NCI-H2081 (cell line): ENCODE measurements at places on chromosomes 6 and 20.

GRCh38 chr20:10281911-10282310 is 63.3 kb downstream of the SNAP25 start:
- DNase-seq: no peak

DNA sequence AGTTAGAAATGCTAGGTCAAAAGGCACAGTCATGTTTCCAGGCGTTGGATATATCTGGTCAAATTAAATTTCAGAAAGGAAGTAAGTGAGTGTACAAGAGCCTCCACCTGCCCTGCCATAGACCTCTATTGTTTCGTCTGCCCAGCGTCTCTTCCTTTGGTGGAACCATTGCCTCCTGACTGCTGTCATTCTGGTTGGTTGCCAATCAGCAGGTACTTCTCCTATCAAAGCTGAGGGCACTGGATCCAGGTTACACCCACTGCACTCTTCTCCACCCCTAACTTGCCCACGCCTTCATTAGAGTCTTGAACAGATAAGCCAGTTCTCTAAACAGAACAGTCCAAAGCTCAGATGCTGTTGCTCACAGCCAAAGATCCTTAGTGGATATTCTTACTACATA is 2.6 kb upstream of the WFDC5 start:
- no peak for DNase-seq

GRCh38 chr6:65531533-65531932 is 175.5 kb downstream of the EYS start:
- DNase-seq: no peak

GRCh38 chr6:26382121-26382520 is 787 bp upstream of the BTN2A2 start:
- no peak for DNase-seq

DNA sequence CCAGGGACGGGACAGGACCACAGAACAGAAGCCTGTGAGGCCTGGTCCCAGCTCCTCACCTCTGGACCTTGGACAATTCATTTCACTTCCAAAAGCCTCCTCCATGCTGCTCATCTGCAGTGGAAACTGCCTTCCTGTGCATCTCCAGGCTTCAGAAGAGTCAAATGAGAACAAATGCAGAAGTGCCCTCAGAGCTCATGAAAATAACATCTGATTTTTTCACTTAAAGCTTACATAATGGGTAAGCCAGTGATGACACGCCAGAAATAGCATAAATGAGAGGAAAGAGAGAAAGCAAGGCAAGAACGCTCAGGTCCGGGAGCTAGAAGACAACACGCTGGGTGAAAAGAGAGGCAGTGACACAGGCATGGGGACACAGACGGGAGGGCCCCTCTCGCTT is 7.9 kb downstream of the CNKSR3 start:
- no peak for DNase-seq

GRCh38 chr6:53961679-53962370 is 149.4 kb upstream of the MLIP start:
- no peak for DNase-seq

GRCh38 chr6:81792826-81793225 is 40.3 kb upstream of the TENT5A start:
- no peak for DNase-seq

DNA sequence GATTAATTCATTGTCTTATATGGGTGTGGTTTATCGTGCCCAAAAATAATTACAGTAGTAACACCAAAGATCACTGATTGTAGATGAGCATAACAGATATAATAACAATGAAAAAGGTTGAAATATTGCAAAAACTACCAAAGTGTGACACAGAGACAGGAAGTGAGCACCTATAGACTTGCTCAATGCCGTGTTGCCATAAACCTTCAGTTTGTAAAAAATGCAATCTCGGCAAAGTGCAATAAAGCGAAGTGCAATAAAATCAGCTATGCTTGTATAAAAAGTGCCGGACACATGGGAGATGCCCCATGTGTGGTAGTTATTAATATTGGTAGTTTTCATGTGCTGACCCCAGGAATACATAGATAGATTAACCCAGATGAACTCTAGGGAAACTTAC is 192.6 kb downstream of the NRN1 start:
- no peak for DNase-seq

- DNase-seq: peak; percentile 55
Observed at GRCh38 chr20:62921119-62921687, 5.1 kb downstream of the DIDO1 start.

GRCh38 chr6:33827546-33828451 is 24.0 kb upstream of the MLN start:
- DNase-seq: no peak

DNA sequence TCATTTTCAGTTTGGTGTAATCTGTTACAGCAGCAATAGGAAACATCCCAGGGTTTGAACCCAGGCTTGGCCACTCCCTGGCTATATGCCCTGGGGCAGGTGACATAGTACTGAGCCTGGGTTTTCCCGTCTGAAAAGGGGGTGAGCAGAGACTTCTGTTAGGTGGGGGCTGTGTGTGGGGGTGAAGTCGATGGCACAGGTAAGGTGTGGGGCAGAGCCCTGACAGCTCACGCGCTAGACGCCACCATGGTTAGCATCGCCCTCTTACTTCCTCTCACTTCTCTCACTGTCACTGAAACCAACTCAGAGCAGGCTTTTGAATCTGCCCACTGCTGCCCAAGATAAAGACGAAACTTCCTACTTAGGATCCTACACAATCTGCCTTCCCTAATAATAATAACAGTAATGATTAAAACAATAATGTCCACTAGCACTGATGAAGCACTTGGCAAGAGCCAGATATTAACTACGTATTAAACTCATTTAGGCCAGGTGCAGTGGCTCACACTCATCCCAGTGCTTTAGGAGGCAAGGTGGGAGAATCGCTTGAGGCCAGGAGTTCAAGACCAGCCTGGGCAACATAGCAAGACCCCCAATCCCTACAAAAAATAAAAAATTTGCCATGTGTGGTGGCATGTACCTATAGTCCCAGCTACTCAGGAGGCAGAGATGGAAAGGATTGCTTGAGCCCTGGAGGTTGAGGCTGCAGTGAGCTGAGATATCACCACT is 117.9 kb upstream of the PTPN1 start:
- DNase-seq: no peak

DNA sequence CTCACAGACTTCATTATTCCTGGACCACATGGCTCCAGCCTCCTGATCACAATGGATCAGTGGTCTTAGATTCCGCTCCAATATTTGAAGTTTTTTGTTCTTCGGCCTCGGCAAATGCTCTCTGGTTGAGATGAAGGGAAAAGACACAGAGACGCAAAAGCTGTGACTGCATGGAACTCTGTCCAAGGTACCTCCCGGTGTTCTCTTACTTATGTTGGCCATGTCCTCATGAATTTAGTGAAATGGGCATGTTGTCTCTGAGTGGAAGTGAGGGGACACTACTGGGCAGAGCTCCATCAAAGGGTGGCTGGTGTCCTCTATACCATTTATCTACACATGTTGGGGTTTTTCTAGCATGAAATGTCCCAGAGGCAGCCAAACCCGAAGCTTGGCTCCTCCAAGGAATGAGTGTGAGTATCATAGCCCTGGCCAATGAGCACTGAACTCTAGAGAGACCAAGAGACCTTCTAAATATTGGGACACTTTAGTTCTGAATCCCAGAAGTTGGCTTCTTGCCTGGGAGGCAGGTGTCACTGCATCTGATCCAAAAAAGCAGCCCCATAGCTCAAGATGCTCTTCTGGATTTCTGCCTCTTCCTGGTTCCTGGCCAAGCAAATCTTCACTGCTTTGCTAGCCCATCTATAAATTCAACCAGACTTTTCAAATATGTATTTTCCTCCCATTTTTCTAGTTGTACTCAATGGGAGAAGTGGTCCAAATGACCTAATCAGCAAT is 34.1 kb downstream of the HLA-G start:
- DNase-seq: no peak

- DNase-seq: no peak
Observed at GRCh38 chr20:21272279-21272678, 30.9 kb upstream of the XRN2 start.

- DNase-seq: no peak
Observed at GRCh38 chr20:39532205-39532604, 570.1 kb downstream of the DHX35 start.

DNA sequence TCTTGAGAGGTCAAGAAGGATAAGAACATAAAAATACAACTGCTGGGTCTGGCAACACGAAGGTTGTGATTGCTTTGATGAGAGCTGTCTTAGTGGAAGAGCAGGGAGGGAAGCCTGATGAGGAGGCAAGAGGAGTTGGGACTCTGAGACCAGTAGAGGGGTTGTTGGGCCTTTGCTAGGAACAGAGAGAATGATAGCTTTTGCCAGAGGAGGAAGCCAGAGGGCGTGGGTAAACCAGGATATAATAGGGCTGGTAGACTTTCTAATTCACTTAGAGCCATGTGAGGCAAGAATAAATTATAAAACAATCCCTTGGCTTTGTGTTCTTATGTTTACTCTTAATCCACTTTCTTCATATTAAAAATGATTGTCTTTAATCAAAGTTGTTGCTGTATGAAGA is 78.6 kb downstream of the RCAN2 start:
- DNase-seq: no peak

- no peak for DNase-seq
Observed at GRCh38 chr20:45254383-45255262, at the start of gene SLPI. TSS of gene SLPI (minus strand) at chr20:45254564. CDS start at chr20:45254543, 21 bp downstream.

DNA sequence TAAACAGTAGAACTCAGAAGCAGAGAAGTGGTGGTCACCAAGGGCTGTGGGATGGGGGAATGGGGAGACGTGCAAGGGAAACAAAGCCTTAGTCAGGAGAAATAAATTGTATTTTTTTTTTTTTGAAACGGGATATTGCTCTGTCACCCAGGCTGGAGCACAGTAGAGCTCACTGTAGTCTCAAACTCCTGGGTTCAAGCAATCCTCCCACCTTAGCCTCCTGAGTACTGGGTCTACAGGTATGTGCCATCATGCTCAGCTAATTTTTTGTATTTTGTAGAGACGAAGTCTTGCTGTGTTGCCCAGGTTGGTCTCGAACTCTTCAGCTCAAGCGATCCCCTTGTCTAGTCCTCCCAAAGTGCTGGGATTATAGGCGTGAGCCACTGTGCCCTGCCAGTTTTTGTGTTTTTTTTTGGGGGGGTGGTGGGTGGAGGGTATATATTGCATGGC is 3.4 kb downstream of the HSPA1B start:
- no peak for DNase-seq

- DNase-seq: no peak
Observed at GRCh38 chr20:12014736-12015135, 97.0 kb downstream of the BTBD3 start.

GRCh38 chr6:46584586-46584985 is 68.0 kb downstream of the CYP39A1 start:
- DNase-seq: no peak

DNA sequence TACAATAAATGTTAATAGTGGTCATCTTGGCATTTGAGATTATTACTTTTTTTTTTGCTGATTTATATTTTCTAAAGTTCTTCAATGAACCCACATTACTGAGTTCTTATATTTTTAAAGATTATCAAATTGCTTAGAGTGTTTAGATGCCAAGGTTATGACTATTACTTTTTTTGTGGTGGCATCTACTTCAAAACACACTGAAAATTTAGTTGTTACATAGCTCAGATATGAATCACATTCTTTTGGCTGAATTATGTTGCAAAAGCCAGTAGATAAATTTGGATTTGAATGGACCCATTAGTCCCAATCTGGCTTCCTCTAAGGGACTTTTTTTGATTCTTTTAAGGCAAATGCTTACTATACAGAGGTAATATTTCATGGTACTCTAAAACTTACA is 8.9 kb downstream of the UTRN start:
- no peak for DNase-seq

DNA sequence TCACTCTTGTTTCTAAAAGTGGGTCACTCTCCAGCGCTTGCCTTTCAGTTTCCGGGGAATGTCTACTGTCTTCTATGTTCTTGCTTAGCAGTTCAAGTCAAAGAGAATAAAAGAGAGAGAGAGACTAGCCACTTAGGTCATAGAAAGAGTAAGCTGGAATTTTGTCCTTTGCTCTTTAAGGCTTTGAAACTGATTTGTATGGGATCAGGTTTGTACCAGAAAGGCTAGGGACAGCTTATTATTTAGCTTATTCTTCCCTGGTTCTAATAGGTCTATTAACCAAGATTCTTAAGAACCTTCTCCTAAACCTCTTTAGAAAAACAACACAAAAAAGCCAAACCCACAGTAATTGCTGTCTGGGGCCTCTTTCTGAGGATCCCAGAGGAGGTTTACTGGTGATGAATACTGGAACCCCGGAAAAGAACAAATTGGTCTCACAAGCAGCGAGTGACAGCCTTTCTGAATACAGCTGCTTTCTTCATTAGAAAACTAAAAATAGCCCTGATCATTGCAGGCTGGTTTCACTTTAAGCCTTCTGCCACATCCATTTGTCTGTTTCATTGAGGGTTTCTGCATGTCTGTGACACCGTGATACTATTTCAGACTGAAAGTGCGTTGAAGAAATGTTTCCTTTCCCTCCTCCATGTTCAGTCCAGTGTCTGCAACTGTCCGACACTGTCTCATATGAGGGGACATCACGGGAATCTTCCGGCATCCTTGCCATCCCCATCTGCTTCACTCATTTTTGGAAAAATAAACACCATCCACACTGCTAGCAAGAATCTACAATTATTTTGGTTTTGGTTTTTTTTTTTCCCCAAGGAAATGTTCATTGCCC is 75.1 kb upstream of the ATXN1 start:
- no peak for DNase-seq

- no peak for DNase-seq
Observed at GRCh38 chr6:111796310-111796918, 76.8 kb downstream of the FYN start.

DNA sequence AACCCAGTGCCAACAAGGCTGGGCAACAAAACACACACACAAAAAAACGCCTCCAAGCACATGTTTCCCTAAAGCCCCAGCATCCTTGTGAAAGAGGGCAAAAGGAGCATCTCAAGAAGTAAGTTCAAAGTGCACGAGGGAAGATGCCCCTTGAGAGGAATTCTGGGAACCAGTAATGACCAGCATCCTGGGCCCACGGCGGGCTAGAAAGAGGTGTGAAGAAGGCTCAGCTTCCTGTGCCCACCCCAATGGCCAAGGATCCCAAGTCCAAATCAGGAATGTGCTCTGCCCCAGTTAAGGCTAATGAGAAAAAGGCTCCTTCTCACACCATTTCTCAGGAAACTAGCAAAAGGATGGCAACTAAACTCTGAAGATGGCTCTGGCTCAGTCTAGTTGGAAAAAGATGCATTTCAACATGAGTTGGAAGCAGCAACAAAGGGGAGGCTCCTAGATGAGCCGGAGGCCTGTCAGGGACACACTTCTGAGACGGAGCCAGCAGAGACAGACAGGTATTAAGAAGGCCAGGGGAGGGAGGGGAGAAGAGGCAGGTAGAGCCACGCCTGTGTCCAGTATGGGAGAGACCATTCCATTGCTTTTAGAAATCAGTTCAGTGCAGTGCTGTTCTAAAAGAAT is 3.2 kb downstream of the RIMS4 start:
- no peak for DNase-seq
